ENCODE measurements at places on chromosomes 2 and 18. TPM values are rescaled to one million over a fixed set of nuclear protein-coding genes. Genes with fewer than 3 reads are reported as not detected.

APCDD1 gene
- total RNA-seq, result 125 TPM

LRRTM1 gene
- total RNA-seq, result 0.10 TPM

LOXHD1 gene
- total RNA-seq, result 2.8 TPM

IL1RL1 gene
- total RNA-seq, result 8.7 TPM

CYP27A1 gene
- 10.8 TPM for total RNA-seq

RSAD2 gene
- total RNA-seq, result 5.1 TPM

TNFRSF11A gene
- total RNA-seq, result 3.0 TPM

LIMS4 gene
- total RNA-seq, result 0.49 TPM

IL36B gene
- total RNA-seq, result 0.20 TPM

SLC4A5 gene
- 2.1 TPM for total RNA-seq

OTOS gene
- not detected for total RNA-seq

SGPP2 gene
- 11.2 TPM for total RNA-seq

VIT gene
- 7.4 TPM for total RNA-seq

TSPYL6 gene
- not detected for total RNA-seq

BOK gene
- total RNA-seq, result 17.9 TPM

KIF1A gene
- total RNA-seq, result 0.89 TPM

TANC1 gene
- 43.7 TPM for total RNA-seq

TMEM178A gene
- total RNA-seq, result 3.2 TPM

ABCA12 gene
- total RNA-seq, result 26.2 TPM

SERPINB4 gene
- 29.1 TPM for total RNA-seq

CNTNAP5 gene
- total RNA-seq, result 0.10 TPM

SERPINB11 gene
- total RNA-seq, result not detected

IL18R1 gene
- 4.5 TPM for total RNA-seq

SULT1C4 gene
- total RNA-seq, result 14.7 TPM

FRZB gene
- total RNA-seq, result 8.1 TPM

CHRNG gene
- total RNA-seq, result 1.6 TPM

LDLRAD4 gene
- 28.2 TPM for total RNA-seq

SERPINB10 gene
- 3.9 TPM for total RNA-seq

UBE2E3 gene
- 64.8 TPM for total RNA-seq

LRPPRC gene
- 74.8 TPM for total RNA-seq

LYG2 gene
- 16.5 TPM for total RNA-seq

SLC38A11 gene
- 0.69 TPM for total RNA-seq

MC4R gene
- total RNA-seq, result not detected

NYAP2 gene
- 0.30 TPM for total RNA-seq

TLX2 gene
- not detected for total RNA-seq

ARHGEF33 gene
- 1.7 TPM for total RNA-seq

GDF7 gene
- 0.89 TPM for total RNA-seq

RESP18 gene
- total RNA-seq, result not detected

ABCG8 gene
- under 0.01 TPM for total RNA-seq

SLC5A7 gene
- total RNA-seq, result 0.10 TPM

ARHGAP25 gene
- total RNA-seq, result 5.8 TPM

MSTN gene
- 6.2 TPM for total RNA-seq

PLEK gene
- total RNA-seq, result 12.8 TPM

Measured in skin of body (tissue), 3 donors.